Activated CD4-positive, alpha-beta memory T cell treated with anti-CD3 and anti-CD28 coated beads, Interleukin-2, amount 10 ng/mL, durations not matched to agents 7 days and 5 days (primary cell): ENCODE measurements at places on chromosomes 16 and 17. TPM values are rescaled to one million over a fixed set of nuclear protein-coding genes. Genes with fewer than 3 reads are reported as not detected.
A peak's percentile ranks its signal among the peaks of the same experiment; 100 is the strongest.

- no peak for DNase-seq
These were observed 43.8 kb downstream of the CYTH1 start for GRCh38 chr17:78738278-78738677.

- no peak for DNase-seq
These were observed 84.5 kb upstream of the CORO6 start for GRCh38 chr17:29707212-29707571.

DNA sequence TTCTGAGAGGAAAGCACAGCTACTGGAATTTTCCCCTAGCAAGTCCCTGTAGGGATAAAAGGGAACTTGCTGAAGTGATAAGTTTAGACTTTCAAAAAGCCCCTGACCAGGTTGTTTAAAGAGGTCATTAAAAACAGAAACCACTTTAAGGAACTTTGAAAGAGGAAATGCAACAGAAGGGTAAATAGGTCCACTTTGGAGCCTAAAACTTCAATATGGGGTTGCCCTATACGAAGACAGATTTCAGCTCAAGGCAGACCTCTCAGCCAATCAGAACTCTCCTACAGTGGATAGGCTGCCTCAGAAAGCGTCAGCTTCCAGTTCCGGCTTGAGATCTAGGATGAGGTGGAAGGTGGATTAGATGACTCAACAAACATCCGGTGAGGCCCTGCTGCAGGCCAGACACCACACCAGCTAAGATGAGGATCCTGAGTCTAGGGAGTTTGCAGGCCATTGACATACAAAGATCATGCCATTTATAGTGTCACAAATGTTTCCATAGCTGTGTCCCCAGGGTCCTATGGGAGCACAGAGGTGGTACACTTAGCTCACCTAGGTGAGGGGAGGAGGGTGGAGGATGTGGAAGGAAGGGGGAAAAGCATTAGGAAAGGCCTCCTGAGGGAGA is 7.9 kb upstream of the MFSD6L start:
- DNase-seq = peak; percentile 39

- DNase-seq = no peak
These were observed 626 bp downstream of the TUBB3 start for GRCh38 chr16:89923640-89924296.

GRCh38 chr17:82281076-82281475 is 7.6 kb upstream of the CSNK1D start:
- peak; percentile 32 for DNase-seq

Gene TNFRSF17
- total RNA-seq = not detected

Gene USP6
- 0.10 TPM for total RNA-seq
